NCI-H1092 treated with DMSO at 0.1 percent for 48 hours (cell line): ENCODE measurements at places on chromosomes 7 and 10.

DNA sequence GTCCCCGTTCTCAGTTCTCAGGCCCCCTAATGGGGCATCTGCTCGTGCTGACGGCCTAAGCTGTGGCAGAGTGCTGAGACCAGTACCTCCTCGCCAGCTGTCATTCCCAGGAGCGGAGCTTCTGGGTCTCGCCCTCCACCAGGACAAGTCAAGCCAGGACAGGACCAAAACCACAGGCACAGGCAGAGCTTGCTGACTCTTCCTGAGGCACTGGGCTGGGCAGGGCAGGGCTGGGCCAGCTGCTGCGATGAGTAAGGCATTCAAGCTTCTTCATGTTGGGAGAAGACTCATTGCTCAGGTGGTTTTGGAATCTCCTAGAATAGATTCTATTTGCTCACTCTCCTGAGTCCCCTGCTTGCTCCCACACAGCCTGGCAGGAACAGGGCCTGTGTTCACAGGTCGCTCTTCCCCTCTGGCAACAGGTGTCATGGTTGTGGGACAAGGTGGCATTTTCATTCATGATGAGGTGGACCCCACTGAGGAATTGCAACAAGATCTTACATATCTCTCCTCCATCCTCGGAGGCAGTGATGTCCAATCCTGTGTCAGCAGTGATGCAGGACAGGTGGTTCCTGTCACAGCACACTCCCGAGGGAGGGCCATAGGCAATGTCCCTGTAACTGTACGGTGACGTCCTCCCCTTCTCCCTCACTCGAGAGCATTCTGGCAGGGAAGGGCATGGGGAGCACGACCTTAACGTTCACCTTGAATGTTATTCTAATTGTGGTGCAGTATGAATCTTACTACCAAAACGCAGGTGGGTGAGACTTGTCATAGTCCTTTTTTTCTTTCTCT lies 17.0 kb upstream of the SH3PXD2A start:
- no peak for DNase-seq

DNA sequence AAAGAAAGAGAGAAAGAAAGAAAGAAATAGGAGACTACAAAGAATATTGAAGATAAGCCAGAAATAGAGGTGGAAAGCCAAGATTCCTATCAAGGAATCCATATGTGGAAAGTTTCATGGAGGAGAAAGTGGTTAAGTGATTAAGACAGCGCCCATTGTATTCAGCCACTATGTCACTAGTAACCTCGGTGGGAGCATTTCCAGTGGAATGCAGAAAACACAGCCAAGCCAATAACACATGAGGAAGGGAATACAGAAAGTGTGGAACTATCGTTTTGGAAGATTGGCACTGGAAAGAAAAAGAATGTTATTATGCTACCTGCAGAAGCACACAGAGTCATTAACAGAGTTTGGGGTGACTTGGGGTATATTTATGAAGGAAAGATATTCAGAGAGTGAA lies 2.7 kb downstream of the MGAM2 start:
- no peak for DNase-seq

DNA sequence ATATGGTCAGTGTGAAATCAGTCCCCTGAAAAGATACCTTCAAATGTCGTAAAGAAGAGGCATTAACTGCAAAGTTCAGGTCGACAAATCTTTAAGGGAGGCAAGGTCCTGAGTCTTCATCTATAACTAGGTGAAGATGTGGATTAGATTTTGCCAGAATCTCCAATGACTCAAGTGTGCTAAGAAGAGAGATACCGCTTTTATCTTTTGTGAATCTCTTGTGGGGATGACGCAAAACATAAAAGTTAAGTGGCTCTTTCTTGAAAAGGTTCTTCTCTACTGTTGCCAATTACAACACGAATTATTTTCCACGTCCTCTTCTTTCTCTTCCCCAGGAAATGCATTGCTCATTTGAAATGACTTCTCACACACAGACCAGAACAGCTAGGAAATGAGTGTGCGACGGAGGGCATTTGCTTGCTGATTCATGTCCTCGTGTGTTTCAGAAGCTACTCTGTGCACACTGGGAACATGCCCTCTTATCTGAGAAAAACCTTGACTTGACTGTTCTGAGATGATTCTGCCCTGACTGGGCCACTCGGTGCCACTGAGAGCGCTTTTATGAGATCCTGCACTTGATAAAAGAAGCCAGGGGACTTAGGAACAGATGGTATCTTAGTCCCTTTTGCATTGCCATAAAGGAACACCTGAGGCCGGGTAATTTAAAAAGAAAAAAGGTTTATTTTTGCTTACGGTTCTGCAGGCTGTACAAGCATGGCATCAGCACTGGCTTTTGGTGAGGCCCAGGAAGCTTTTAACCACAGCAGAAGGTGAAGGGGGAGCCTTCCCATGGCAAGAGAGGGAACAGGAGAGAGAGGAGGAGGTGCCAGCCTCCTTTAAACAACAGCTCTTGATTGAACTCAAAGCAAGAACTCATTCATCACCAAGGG lies 169.5 kb upstream of the PFKP start:
- no peak for DNase-seq

- DNase-seq = no peak
These were observed 413 bp downstream of the PANK1 start for GRCh38 chr10:89644691-89644966.

DNA sequence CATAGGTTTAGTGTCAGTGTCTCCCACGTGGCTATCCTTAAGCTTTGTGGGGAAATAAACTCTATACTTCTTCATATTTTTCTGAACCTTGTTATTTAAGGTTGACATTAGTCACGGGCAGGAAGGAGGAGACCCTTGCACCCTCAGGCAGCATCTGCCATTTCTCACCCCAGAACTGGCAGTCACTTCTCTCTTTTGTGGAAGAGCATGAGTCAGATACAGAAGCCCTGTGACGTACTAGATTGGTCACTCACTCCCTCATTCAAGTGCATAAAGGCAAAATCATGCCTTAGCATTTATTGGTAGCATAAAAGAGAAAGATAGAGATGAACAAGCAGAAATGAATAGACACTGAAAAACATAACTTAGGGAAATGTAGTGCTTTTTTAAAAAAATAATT lies 206.0 kb upstream of the MDFIC start:
- no peak for DNase-seq

GRCh38 chr10:128642502-128642901 lies 516.3 kb upstream of the MKI67 start:
- no peak for DNase-seq

- DNase-seq = no peak
These were observed 48.2 kb upstream of the FXYD4 start for GRCh38 chr10:43323245-43323644.

DNA sequence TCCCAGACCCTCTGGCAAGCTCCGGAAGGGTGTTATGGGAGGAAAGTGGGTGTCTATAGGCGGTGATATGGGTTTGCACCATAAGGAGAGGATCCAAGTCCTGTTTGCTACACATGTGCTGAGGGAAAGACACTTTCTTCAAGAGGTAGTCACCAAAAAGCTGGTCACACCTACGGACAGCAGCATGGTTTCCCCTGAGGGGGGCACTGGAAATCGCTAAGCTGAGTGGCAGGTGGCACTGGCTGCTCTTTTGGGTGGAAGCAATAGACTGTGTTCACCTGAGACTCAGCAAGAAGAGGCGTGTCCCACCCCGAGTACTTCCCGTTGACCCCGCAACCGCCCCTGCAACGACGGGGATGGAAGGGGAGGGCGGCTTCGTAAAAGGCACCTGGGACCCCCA lies 1.8 kb upstream of the FOXI2 start:
- DNase-seq = no peak

DNA sequence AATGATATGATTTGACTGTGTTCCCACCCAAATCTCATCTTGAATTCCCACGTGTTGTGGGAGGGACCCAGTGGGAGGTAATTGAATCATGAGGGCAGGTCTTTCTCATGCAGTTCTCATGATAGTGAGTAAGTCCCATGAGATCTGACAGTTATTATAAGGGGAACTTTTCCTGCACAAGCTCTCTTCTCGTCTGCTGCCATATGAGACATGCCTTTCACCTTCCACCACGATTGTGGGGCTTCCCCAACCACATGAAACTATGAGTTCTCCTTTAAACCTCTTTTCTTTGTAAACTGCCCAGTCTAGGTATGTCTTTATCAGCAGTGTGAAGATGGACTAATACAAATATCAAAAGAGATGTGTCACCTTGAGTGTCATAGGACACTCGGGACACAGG lies 502.7 kb upstream of the PODXL start:
- DNase-seq = no peak

GRCh38 chr10:78609976-78610375 lies 458.8 kb upstream of the ZMIZ1 start:
- DNase-seq = no peak

DNA sequence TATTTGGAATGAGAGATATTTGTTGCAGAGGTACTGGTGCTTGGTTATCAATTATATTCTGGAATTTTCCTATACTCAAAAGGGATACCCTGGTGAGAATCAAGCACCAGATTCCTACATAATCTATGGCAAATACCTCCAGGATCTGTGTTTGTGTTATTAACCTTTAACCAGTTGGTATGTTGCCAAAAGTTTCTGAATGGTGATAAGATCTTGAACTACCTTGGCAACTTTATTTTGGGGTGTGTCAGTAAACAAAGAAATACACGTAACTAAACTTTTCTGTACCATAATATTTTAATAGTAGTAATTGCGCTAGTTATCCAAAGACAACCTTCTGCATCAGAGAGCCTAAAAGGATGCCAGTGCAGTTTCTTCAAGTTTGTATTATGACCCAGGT lies 13.4 kb downstream of the SCIN start:
- DNase-seq = no peak

GRCh38 chr10:79098596-79099015 lies 29.8 kb downstream of the ZMIZ1 start:
- no peak for DNase-seq

DNA sequence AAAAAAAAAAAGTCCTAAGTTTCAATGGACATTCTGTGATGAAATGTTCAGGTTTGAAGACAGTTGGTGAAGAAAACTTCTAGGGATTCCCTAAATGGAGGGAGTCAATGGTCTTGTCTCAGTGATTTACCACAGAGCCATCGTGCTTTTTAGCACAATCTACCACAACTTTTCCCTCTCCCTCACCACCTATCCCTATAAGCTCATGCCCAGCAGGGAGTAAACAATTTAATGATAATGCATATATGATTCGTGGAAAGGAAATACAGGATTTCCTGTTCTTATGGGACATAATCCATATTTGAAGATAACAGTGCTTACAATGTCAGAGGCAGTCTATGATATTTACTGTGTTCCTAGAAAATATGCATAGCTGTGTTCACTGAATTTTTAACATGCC lies 38.4 kb upstream of the CD36 start:
- DNase-seq = no peak

GRCh38 chr7:15832996-15833395 lies 146.5 kb upstream of the MEOX2 start:
- DNase-seq = peak; percentile 55

GRCh38 chr7:22563621-22564241 lies 63.7 kb upstream of the STEAP1B start:
- peak; percentile 55 for DNase-seq

DNA sequence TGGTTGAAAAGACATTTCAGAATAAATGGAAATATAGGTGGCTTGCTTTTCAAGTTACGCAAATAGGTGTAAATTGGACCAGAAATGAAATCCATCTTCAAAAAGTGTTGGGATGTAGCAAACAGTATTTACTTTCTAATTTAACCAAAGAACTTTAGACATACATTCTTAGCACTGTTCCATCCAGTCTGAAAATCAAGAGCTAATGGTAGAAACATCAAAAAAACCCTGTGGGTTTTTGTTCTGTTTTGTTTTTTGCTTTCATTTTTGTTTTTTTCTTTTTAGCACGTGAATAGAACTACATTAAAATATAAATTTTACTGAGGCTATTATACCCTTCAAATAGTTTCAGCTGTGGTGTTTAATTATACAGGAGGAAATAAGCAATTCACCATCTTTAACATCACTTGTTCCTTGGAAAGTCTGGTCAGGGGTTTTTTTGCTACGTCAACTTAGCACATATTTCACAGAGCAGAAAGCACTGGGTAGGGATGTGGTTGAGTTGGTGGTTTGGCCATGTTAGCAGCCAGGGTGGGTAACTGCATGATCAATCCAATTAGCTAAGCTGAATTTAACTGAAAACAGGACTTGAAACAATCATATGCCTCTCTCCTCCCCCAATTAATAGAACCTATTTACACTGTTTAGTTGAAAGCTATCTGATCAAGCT lies 275.4 kb upstream of the PFKP start:
- DNase-seq = no peak

- no peak for DNase-seq
These were observed 175.4 kb downstream of the CSTF2T start for GRCh38 chr10:51524041-51524440.

GRCh38 chr7:47326808-47327207 lies 255.1 kb downstream of the TNS3 start:
- DNase-seq = no peak

GRCh38 chr10:102647443-102648268 lies 3.4 kb downstream of the TRIM8 start:
- DNase-seq = no peak

- DNase-seq = no peak
These were observed 23.8 kb downstream of the CXCL12 start for GRCh38 chr10:44361109-44361508.

DNA sequence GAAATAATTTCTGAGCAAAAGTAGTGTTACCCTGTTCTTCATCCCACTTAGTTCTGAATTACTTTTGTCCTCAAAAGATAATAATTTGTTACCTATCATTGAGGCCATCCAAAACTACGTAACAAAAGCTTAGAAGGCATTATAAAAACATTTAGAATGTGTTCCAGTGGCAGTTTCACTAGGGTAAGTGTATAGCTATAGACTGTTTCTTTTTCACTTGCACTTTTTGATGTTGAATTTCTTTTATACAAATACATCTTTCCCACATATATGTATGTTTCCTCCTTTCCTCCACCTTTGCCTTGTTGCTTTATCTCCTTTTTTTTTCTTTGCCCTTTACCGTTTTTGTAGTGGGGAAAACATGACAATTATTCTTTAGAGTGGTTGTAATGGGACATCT lies 33.5 kb downstream of the CAPZA2 start:
- no peak for DNase-seq

DNA sequence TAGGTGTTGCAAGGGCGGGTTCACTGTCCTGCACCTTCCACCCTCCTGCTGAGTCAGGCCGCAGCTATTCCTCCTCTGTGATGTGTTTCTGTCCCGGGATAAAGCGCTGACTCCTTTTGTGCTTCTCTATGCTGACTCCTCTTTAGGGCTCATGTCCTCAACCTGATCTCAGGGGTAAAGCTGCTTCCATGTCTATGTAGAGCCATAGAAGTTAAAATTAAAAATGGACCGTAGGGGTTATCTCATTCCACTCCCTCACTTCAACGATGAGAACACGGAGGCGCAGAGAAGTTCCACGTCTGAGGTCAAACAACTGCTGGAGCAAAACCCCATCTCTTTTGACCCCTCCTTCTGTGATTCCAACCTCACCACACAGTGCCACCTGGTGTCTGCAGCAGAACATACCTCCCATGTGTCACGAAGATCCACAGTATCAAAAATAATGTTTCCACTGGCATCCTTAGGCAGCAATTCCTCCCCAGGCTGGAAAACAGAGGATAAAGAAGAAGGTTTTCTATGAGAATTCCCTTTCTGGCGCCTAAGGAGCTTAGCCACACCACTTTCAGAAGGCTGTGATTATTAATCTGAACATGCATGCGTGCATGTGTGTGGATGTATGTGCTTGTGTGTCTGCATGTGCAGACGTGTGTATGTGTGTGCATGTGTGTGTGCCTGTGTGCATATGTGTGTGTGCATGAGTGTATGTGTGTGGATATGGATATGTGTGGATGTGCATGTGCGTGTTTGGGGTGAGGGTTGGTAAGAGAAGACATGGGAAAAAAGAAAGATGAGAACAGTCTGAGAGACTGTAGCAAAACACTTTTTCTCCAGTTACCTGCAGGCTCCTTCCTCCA lies 81.2 kb upstream of the UCN3 start:
- peak; percentile 27 for DNase-seq
